ENCODE measurements at places on chromosomes 12 and 14.

- DNase-seq, result no peak
Measured at GRCh38 chr14:88228522-88229236, 94.4 kb downstream of the KCNK10 start.

- DNase-seq, result no peak
Measured at GRCh38 chr12:34186492-34186891, 164.2 kb downstream of the ALG10 start.

DNA sequence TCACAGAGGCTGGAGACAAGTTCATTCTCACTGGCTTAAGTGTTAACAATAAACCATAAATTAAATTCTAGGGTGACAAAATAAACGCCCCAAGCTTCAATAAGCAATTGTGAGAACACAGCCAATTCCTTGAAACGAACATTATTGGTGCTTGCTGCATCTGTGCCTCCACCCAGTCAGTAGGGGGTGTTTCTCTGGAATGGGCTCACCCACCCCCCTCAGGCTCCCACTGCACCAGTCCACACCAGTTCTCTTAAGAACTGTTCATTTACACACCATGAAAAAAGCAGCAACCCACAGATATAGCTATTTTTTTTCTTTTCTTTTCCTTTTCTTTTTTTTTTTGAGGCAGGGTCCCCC, 34.7 kb downstream of the CDC42BPB start:
- no peak for DNase-seq

- DNase-seq, result no peak
Measured at GRCh38 chr12:76290963-76291859, 57.0 kb downstream of the BBS10 start.

GRCh38 chr14:54617467-54617866, 50.5 kb downstream of the SAMD4A start:
- DNase-seq, result no peak

GRCh38 chr12:57126561-57126960, 1.7 kb upstream of the LRP1 start:
- DNase-seq, result no peak

- DNase-seq, result no peak
Measured at GRCh38 chr14:50058113-50058512, 58.3 kb downstream of the VCPKMT start.

Data from activated CD4-positive, alpha-beta T cell treated with anti-CD3 and anti-CD28 coated beads for 1 hour (primary cell).